Type B pancreatic cell (in vitro differentiated cells): ENCODE measurements at places on chromosomes 1 and 21. TPM values are rescaled to one million over a fixed set of nuclear protein-coding genes. Genes with fewer than 3 reads are reported as not detected.

Gene DMBX1
- total RNA-seq = 0.10 TPM in 1 of 2 replicates, not detected in the other

Gene ACOT11
- total RNA-seq = 5.2 and 11.6 TPM in 2 replicates

Gene MAP1LC3C
- total RNA-seq = 3.2 TPM in 1 of 2 replicates, not detected in the other

Gene CNKSR1
- total RNA-seq = 16.5 and 50.5 TPM in 2 replicates

Gene DBT
- total RNA-seq = 21.4 and 22.6 TPM in 2 replicates

Gene PDC
- total RNA-seq = not detected in 2 replicates

Gene ADORA3
- not detected in 2 replicates for total RNA-seq

Gene AMY1B
- total RNA-seq = not detected in 2 replicates

Gene MUTYH
- total RNA-seq = 24.5 and 61.3 TPM in 2 replicates

Gene OR2T33
- not detected in 2 replicates for total RNA-seq

Gene KMO
- 0.17 and 1.1 TPM in 2 replicates for total RNA-seq

Gene DPT
- 0.22 TPM in 1 of 2 replicates, not detected in the other for total RNA-seq

Gene HEYL
- 0.83 and 4.3 TPM in 2 replicates for total RNA-seq

Gene CRYAA
- not detected in 2 replicates for total RNA-seq

Gene PLCH2
- total RNA-seq = 0.67 and 0.82 TPM in 2 replicates

Gene DIRAS3
- total RNA-seq = 3.0 and 4.4 TPM in 2 replicates

Gene CLCA4
- total RNA-seq = 0.10 TPM in 1 of 2 replicates, not detected in the other

Gene DMRTA2
- 0.29 and 0.48 TPM in 2 replicates for total RNA-seq

Gene C1orf105
- 2.3 TPM in 1 of 2 replicates, not detected in the other for total RNA-seq

Gene S100A9
- 1,065 and 1,707 TPM in 2 replicates for total RNA-seq

Gene SHE
- total RNA-seq = 0.17 and 0.27 TPM in 2 replicates

Gene EPB41
- total RNA-seq = 76.1 and 82.9 TPM in 2 replicates

Gene FCRL2
- total RNA-seq = not detected in 2 replicates

Gene HTR6
- not detected in 2 replicates for total RNA-seq

Gene FRRS1
- 6.4 and 10.8 TPM in 2 replicates for total RNA-seq

Gene CLIC4
- total RNA-seq = 102 and 109 TPM in 2 replicates

Gene FCAMR
- not detected in 2 replicates for total RNA-seq

Gene STYXL2
- not detected in 2 replicates for total RNA-seq

Gene TRAF3IP3
- total RNA-seq = 1.7 TPM in 1 of 2 replicates, not detected in the other

Gene JTB
- total RNA-seq = 99.2 and 153 TPM in 2 replicates

Gene LEFTY2
- total RNA-seq = not detected in 2 replicates

Gene GLUL
- 476 and 545 TPM in 2 replicates for total RNA-seq

Gene POLR3C
- total RNA-seq = 27.6 and 28.3 TPM in 2 replicates

Gene TMEM240
- 3.1 and 10.3 TPM in 2 replicates for total RNA-seq
